ENCODE measurements at places on chromosomes 5 and 9. TPM values are rescaled to one million over a fixed set of nuclear protein-coding genes. Genes with fewer than 3 reads are reported as not detected.

DNA sequence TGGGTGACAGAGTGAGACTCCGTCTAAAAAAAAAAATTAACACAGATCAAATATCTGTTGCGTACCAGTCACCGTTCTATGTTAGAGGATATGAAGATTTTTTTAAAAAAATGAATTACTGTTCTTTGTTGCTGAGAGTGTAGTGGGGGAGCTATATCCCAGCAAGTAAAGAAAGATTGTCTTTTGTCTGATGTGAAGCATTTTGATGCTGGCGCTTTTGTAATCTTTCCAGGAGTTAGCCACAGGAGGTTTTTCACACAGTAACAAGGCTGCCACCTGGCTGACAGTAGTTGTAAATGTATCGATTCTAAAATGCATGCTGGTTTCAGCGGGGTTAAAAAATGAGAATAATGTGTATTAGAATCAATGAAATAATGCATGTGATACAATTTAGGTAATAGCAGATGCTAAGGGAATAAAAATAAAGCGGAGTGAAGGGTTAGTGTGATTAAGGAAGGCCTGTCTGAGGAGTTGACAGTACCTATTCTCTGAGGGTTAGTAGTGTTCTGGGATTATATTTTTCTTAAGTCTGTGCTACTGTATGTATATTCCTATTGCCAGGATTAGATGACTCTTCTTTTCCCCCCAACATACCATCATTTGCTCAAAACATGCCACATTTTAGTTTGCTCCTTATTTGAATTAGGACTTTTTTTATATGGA, 3.4 kb downstream of the LMNB1 start:
- no peak for DNase-seq

The BAAT gene
- total RNA-seq, result not detected

The KIF4B gene
- not detected for total RNA-seq

The PLPPR1 gene
- 0.16 TPM for total RNA-seq

The FTMT gene
- not detected for total RNA-seq

The LEAP2 gene
- 0.54 TPM for total RNA-seq

The SLC36A3 gene
- not detected for total RNA-seq

DNA sequence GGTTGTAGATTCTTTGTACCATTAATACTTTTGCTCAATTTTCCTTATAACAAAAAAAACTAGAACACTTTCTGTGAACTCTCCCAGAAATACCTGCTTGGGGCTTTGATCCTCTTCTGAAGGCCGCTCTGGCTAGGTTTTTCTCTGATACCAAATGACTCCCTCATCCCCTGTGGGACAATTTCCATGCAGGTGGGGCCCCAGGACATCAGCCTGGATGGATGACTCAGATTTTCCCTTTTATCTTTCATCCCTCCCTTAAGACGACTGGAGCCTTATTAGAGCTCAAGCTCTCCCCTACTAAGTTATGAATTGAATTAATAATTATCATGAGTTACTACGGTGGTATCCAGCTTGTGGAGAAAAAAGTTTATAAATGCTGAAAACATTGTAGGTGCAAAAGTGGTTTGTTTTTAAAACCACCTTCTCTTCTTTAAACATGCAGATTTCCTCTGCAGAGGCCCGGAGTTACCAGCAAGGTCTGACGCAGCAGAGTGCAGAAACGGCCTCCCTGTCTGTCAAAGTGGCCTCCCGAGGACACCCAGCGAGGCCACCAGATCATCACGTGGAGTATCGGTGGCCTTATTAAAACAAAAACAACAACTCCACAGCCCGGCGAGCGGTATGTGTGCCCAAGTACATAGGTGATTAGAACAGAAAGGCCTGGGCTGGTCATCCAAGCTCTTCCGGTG, 50.8 kb upstream of the IRX4 start:
- DNase-seq, result no peak

The PRRX2 gene
- 2.9 TPM for total RNA-seq

DNA sequence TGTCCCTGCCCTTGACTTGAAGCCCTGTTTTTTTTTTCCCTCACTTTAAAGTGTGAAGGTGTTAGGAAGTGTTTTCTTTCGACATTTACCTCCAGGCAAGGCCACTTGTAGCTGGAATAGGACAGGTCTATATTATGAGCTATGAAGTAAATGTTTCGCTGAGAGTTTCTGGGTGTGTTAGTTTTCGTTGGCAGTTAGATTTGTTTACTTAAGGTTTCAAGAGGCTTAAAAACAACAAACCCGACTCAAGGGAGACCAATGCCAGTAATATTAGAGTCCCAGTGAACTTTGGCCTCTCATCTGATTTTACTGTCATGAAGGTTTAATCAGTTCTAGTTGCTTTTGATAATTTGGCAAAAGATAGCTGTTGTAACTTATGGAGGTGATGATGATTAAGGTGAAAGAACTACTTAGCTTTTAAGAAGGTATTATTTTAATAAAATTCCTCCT, 25.2 kb downstream of the OCLN start:
- DNase-seq, result no peak

DNA sequence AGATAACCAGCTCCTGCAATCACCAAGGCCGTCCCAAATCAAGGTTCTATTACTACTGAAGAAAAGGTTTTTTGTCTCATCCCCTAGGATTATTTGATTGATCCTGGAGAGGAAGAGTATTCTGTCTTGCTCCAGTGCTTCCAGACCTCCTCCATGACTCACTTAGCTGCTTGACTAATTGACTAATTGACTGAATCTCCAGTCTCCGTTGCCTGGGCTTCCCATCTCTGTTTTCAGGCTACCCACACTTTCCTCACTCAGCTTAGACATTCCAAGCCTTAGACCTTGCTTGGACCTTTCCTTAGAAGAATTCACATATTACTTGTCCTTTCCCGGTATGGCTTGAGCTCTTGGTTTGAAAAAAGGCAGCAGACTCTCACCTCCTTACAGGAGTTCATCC, 60.6 kb downstream of the FRMD3 start:
- DNase-seq, result no peak

The ADAMTS12 gene
- total RNA-seq, result 1.8 TPM

GRCh38 chr9:82271106-82271561, 282.6 kb downstream of the SPATA31D1 start:
- no peak for DNase-seq

DNA sequence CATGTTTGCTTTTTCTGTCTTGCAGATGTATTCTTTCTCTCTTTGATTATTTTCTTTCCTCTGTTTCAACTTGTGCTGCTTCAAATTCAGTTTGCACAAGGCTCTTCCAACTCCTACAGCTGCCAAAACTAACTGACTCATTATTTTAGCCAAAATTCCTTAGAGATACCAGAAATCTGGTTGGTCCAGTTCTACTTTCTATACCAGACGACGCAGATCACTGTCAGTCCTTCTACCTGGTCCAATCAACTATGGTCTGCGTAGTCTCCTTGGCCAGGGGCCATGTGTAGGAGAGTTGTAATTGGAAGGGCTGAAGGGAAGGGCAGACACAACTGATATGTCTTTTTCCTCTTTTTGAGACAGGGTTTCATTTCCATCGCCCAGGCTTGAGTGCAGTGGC, 51.9 kb upstream of the JAK2 start:
- no peak for DNase-seq

GRCh38 chr9:90446200-90446948, 196.2 kb downstream of the DIRAS2 start:
- no peak for DNase-seq

GRCh38 chr5:172005708-172006320, 624 bp downstream of the FBXW11 start:
- peak; percentile 64 for DNase-seq
